NCI-H2081 treated with DMSO at 0.1 percent for 48 hours (cell line): ENCODE measurements at places on chromosomes 13 and 19.

DNA sequence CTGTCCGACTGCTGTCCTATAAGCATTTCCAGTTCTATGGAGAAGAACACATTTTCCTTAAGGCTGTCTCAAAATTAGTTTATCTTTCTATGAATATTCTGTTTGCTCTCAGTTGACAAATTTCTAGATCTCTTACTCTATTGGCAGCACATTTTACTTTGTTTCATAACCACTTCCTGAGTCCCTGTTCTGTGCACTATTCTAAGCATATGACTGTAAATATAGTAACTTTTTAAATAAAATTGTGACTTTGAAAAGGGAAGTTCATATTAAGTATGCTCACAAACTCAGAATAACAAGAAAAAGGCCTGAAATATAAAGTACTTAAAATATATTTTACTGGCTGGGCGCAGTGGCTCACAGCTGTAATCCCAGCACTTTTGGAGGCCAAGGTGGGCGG lies 56.5 kb upstream of the HTR2A start:
- no peak for DNase-seq

GRCh38 chr19:3075605-3076431 lies 13.5 kb upstream of the TLE5 start:
- DNase-seq: peak; percentile 17

DNA sequence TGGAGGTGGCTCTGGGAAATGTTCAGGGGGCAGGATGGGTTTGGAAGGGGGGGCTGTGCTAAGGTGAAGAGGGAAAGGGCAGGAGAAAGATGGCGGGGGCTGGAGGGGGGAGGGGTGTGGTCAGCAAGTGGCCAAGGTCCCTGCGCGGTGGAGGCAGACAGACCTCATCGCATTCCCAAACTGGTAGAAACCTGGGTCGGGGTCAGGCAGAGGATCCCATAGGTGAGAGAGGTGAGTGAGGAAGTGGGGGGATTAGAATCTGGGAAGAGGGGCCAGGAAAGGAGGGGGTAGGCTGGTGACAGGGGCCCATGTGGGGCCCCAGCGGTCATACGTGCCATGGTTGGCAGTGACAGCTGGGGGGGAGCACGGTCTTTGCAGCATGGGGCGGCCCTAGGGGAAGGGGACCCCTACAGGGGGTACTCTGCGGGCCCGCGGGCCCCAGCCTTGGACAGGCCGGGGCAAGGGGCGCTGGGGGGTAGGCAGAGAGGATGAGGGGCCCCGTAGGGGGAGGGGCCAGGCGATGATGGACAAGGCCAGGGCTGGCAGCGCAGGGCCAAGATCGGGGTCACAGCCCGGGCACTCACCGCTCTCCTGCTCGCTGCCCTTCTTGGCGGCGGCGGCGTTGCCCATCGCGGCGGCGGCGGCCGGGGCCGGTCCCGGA lies 514 bp downstream of the PRKACA start:
- no peak for DNase-seq

- DNase-seq: peak; percentile 88
These were observed 47.1 kb downstream of the ZNF568 start for GRCh38 chr19:36963280-36963679.

DNA sequence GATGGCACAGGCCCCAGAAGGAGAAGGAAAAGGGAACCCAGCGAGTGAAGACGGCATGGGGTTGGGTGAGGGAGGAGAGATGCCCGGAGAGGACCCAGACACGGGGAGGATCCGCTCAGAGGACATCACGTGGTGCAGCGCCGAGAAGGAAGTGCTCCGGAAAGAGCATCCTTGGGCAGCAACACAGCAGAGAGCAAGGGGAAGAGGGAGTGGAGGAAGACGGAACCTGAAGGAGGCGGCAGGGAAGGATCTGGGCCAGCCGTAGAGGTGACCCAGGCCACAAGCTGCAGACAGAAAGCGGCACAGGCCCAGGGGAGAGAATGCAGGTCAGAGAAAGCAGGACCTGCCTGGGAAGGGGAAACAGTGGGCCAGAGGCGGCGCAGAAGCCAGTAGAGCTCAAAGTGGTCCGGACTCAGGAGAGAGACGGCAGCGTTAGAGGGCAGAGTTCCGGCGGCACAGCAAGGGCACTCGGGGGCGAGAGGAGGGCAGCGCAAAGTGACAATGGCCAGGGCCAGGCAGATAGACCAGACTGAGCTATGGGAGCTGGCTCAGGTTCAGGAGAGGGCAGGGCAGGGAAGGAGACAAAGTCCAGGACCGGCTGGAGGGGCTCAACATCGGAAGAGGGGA lies 1.1 kb downstream of the PPP1R12C start:
- no peak for DNase-seq

- no peak for DNase-seq
These were observed 13.7 kb upstream of the SCEL start for GRCh38 chr13:77521595-77522367.

DNA sequence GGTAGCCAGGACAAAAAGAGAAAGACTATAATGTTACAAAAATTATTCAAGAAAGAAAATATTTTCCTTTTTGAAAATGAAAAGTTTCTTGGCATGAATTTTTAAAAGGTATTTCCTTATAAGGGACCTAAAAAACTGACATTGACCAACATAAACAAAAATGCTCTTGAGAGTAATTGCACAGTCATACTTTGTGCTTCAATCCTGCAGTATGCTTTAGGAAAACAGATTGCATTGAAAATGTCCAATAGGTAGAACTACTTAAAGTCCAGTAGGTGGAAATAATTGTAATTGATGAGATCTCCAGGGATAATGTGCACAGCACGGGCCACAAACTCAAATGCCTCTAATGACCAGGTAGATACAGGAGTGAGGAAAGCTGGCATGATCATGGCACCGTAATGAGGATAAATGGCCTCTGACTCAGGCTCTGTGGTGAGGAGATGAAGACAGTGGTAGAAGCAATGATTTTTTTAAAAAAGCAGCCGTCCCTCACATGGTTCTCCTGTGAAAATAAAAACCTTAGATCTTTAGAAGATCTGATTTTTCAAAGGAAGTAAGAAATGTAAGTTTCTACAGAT lies 278.0 kb downstream of the ITGBL1 start:
- peak; percentile 61 for DNase-seq

DNA sequence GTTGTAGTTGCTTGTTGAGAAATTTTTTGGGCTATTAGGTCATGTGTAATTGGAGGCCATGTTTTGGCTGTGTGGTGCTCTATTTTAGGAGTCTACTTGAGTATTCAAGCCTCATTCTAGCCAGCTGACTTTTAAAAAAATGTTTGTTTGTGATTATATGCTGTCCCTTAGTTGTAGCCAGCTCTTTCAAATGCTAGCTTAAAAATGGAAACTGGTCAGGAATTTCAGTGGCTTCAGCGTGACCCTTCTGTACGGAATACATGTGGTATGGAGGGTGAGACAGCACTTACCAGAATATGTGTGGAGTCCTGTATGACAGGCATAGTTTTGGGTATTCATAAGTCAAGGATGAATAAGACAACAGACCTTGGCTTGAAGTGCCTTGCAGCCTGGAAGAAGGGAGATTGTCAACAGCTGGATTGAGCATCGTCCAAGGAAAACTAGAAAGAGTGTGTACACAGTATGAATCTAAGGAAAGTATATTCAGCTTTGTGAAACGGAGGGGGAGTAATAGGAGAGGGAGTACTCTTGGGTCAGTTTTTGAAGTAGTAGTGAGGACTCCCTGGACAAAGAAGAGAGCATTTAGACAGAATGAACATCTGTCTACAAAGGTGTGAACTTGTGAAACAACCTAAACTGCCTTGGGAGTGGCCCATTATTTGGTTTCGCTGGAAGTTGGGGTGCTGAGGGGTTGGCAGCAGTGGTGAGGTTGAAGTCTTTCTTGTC lies 20.0 kb upstream of the WTIP start:
- DNase-seq: no peak

DNA sequence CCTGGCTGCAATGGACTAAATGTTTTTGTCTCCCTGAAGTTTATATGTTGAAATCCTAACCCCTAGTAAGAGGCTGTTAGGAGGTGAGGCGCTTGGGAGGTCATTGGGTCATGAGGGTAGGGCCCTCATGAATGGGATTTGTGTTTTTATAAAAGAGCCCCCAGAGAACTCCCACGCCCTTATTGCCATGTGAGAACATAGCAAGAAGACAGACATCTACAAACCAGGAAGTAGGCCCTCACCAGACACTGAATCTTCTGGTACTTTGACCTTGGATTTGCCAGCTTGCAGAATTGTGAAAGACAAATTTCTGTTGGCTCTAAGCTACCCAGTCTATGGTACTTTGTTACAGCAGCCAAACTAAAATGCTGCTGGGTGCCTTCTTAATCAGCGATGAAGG lies 96.1 kb upstream of the SPATA13 start:
- no peak for DNase-seq

DNA sequence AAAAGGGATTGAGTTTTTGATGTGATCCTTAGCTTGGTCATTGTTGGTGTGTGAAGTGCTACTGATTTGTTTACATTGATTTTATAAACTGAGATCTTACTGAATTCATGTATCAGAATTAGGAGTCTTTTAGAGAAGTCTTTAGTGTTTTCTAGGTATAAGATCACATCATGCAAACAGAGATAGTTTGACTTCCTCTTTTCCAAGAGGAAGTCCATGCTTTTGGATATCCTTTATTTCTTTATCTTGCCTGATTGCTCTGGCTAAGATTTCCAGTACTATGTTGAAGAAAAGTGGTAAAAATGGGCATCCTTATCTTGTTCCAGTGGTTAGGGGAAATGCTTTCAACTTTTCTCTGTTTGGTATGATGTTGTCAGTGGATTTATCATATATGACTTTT lies 561.2 kb upstream of the SLITRK1 start:
- DNase-seq: no peak

DNA sequence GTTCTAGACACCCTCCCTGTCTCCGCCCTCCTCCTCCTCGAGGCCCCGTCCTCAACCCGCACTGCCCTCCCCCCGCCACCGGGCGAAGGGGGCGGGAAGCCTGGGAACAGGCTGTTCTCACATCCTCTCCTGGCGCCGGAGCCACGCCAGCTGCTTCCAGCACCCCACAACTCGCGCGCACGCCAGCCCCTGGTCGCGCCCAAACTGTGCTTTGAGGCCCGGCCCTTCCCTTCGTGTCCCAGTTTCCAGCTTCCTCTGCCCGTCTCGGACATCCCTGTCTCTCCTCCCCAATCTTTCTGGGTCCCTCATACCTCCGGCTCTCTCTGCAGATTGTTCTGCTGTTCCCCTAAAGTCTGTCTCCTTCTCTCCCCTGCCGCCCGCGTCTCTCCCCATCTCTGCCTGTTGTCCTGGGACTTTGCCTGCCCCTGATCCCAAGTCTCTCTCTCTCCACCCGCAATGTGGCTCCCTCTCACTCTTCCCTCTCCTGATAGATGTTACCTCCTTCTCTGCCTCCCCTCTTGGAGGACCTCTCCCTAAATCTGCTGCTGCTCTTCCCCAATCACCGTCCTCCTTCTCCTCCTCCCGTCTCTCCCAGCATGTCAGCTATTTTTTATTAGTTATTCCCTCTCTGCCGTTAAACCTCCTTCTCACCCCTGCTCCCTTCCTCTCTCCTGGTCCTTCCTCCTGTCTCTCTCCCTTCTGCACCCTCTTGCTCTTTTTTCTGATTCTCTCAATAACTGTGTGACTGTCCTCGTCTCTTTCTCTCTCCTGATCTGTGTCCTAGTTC lies 14.2 kb downstream of the DPF1 start:
- no peak for DNase-seq

- DNase-seq: no peak
These were observed 33.0 kb downstream of the MIPEP start for GRCh38 chr13:23856008-23856750.

- peak; percentile 86 for DNase-seq
These were observed 26.8 kb downstream of the PPP5C start for GRCh38 chr19:46373491-46374359.

- DNase-seq: no peak
These were observed 6.7 kb upstream of the CHERP start for GRCh38 chr19:16548956-16549355.

- DNase-seq: no peak
These were observed 200.4 kb downstream of the KLF12 start for GRCh38 chr13:73933795-73934194.

DNA sequence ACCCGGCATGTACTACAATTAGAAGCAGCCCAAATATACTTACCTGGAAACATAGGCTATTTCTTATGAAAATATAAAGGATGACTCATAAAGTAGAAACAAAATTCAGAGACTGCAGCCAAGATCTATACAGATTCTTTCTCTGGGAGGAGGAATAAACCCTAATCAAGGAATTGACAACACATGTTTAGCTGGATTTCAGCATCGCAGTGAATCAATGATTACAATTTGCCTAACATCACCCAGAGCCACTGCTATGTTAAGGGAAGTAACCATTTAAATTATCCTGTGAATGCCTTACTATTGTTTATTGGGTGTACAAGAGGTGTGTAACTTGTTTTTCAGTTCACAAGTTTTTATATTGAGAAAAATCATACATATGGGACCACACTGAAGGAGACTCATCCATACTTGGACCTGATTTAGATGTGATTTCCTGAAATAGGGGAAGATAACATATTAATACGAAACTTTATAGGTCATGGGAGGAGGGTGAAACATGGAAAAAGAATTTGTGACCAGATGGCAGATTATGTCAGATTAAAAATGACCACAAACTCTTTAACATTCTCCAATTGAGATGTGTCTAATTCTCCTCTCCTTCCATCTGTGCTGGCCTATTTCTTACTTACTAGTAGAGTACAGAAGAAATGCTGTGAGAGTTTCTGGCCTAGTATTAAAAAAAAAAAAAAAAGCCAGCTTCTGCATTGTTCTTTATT lies 1168.4 kb downstream of the SLITRK1 start:
- DNase-seq: no peak

DNA sequence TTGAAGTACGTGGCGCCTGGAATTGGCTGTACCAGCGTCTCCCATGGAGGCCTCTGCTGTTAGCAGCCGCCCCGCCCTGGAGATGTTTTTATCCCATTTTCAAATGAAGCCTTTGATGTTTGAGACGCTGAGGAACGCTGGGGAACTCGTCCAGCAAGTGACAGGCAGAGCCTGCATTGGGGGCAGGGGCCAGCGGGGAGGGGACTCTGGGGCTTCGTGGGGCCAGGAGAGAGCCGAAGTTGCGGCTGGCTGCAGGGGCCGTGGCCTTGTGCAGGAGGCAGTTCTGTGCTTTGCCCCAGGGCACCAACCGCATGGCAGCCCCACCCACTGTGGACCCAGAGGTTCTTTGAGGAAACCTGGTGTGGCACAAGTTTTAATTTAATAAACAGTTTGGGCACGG lies 13.5 kb downstream of the SPPL2B start:
- no peak for DNase-seq

DNA sequence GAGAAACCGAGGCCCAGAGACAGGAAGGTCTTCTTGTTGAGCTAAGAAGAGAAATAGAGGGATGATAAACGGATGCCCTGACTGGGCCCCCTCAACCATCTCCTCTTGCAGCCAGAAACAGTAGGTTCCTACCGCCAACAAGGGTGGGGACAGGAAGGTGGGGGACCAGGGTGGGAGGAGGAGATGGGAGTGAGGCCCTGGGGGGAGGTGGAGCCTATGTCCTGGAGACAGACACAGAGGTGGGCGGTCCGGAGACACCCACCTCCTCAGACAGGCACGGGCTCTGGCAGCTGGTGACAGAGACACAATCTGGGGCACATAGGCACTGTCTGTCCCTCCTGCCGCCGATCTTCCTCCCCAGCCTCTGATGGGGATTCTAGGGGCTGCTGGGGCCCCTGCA lies 16.9 kb downstream of the GADD45B start:
- DNase-seq: no peak
